Stimulated activated CD8-positive, alpha-beta memory T cell treated with anti-CD3 and anti-CD28 coated beads, Interleukin-7, amount 100 ng/mL, for 1 hour (primary cell): ENCODE measurements at places on chromosomes 2 and 18.

DNA sequence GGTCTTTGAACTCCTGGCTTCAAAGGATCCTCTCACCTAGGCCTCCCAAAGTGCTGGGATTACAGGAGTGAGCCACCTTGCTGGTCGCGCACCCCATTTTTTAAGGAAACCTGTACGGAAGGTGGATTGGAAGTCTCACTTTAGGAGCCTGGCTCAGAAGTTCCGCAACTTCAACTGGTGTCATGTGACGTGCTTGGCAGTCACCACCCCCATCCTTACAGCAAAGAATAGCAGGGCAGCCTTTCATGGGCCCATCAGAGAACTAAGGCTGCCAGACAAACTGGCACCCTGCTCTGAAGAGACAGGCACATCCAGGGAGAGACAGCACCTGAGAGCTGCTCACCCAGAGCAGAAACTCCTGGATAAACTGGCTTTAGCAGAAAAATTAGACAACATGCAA is 3.3 kb upstream of the SLC66A2 start:
- no peak for DNase-seq

- DNase-seq: no peak
These were observed 104.4 kb downstream of the DOCK10 start for GRCh38 chr2:224937887-224938286.

GRCh38 chr2:183070942-183071844 is 7.4 kb upstream of the DUSP19 start:
- no peak for DNase-seq

DNA sequence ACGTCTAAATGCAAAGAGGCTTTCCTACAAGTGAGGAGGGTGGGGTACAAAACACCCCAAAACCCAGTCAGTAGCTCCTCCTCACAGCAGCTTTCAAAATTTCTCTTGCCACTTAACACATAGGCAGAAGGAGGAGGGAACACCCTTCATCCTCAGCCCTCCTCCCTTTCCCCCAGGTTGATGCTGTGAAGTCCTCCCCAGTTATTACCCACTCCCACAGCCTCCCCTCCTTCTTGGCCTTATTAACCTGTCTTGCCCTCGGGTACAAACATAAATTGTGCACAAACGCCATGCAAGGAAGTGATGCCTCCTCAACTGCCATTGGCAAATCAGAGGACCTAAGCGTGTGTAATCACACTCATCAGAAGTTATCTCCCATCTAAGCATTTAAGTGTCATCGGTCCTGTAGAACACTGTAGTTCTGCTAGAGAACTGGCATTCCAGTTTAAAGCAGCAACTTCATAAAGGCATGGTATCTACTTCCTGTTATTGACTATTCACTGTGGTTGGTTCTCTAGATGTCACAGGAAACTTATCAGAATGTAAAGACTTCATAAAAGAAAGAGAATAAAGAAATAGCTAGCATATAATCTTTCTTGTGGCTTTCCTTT is at the start of gene DSC1:
Gene DSC1, minus strand, starts transcription at position 32 of the 611 bp plus-strand sequence. CDS start 262 bp downstream, outside the sequence.
- DNase-seq: no peak

DNA sequence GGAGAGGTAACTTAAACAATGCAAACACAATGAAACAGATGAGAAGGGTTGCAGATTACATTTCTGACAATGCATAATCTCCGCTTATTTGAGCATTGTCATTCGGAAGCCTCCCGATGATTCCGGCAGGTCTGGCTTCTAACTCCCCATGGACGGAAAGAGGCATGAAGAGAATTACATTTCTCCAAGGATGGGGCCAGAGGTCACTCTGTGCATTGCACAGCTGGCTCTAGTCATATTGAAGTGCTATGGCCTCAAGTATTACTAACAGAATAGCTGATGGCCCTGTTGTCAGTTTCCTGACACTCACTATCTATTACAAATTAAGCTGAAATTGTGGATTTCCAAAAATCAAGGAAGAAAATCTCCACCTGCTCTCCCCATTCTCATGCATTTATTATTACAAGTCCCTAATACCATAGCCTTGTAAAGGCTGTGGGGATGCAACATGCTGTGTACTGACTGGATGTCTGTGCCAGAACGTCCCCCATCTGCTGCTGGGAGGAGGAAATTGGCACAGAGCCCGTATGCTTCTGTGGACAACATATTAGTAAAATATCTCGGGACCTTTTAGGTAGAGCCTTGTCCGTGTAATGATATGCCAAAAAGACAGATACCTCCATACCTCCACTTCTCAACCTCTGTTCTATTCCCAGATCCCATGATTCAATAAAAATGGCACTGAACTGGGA is 168.1 kb downstream of the SETBP1 start:
- DNase-seq: no peak

GRCh38 chr2:28054916-28055315 is 164.4 kb downstream of the BABAM2 start:
- DNase-seq: no peak

DNA sequence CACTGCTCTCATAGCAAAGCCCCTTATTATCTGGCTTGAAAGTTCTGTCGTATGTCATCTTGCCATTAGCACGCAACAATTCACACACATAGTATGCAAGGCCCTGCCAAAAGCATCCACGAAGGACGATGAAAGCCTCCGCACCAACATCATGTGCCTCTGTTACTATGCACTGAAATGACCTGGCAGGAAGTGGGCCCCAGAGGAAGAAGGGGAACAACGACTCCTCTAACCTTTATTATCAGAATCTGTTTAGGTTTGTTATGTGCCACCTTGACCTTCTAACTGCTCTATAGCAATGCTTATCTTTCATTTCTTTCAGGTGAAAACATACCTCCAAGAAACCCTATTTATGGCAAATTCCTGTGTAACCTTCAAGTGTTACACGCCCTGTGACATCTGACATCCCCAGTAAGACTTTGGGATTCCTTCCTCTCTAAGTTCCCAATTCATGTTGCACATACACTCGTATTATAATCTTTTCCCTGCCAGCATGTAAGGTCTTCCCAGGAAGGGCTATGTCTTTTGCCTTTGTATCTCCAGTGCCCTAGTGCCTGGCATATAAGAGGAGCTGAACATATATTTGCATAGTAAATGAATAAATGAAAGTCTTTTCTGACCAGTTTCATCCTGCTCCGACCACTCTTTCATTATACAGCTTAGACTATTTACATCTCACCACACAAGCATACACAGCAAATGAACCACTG is 7.0 kb upstream of the NDUFV2 start:
- no peak for DNase-seq

- no peak for DNase-seq
These were observed 143.4 kb downstream of the ADCYAP1 start for GRCh38 chr18:1048032-1048431.

DNA sequence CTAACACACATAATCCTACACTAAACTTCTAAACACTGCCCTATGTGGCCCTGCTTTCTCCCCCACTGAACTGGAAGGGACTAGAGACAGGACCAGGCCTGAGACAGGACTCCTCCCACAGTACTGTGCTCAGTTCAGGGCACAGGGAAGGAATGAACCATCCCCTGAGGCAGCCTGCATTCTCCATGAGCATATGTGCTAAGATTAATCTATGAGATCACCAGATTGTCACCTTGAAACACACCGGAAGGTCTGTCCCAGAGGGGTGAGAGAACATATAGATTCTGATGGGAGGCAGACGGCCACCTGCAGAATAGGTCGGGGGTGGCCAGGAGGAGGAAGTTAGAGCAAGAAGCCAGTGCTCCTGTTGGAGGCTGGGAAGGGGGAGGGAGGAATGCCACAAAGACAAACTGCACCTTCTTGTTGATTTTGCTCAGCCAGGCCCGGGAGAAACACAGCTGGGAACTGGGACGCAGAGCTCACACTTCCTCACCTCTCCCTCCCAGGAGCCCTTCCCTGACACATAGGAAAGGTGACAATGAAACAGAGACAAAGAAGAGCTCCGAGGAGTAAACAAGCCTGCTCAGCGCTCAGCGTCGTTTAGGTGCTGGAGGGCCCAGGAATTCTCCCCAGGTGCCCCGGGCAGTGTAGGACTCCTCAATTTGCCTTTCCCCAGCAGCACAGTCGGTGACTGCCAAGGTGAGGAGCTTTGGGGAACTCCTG is 52.1 kb downstream of the ZBTB7C start:
- no peak for DNase-seq

- DNase-seq: no peak
These were observed 45.4 kb downstream of the RASGRP3 start for GRCh38 chr2:33521791-33522281.

DNA sequence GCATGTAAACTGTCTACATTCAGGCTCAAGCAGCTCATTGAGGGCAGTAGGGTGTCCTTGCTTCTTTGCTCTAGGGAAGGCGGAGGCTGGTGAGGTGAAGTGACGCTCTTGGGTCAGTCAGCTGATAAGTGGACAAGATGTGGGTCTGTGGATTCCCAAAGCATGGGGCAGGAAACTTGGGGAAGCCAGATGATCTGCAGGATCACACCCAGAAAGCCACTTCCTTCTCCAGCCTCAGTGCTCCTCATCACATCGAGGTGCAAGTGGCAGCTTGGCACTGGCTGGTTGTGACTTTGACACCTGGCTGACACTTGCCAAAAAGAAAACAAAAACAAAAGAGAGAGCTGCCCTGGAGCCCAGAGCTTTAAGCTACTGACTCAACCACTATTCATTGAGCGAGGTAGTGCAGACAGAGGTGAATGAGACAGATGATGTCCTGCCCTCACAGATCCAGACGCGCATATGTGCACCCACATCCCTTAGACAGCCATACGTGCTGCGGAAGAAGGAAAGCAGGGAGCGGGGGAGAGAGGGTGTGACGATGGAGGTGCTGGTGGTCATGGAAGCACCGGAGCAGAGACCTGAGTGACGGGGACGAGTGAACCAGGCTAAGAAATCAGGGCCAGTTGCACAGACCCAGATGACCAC is 3.1 kb upstream of the CIB4 start:
- DNase-seq: no peak

- no peak for DNase-seq
These were observed 678.3 kb upstream of the ID2 start for GRCh38 chr2:8003462-8004075.

- no peak for DNase-seq
These were observed 82.6 kb downstream of the DNMT3A start for GRCh38 chr2:25258847-25259736.

DNA sequence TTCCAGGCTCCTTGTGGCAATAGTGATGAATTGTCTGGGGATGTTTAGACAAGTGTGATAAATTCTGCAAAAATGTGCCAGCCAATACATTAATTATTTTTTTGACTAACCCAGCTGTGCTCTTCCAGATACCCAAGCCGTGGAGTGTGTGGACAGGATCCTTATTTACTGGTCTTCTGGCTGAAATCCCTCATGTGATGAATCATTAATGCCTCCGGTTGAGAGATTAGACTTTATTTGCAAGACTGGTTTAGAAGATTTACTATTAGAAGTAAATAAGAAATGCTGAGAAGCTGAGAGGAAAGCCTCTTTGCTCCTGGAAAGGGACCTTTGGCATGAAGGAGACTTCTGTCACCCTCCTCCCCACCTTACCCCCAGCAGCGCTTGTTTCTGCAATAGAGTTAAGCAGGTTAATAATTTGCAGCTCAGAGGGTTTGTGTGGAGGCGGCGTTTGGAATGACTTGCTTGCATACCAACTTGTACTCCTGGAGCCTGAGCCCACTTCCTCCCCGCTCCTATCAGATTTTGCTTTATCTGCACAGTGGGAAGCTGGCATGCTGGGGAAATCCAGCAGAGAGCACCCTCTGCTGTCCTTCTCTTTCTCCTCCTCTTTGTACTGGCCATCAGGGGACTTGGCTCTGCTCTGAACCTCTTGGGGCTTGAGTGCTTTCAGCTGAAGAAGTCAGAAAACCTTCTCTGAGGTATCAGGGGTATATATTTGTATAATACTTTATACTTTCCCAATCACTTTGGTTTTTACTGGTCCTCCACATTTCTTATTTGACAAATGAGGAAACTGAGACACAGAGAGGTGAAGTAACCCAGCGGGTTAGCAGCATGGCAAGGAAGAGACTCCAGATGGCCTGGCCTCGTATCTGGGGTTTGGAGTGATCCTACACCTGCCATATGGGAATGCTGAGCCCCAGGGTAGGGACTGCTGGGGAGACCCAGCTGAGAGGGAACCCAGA is 16.3 kb downstream of the SLC3A1 start:
- DNase-seq: no peak

- no peak for DNase-seq
These were observed 21.5 kb downstream of the MEIS1 start for GRCh38 chr2:66456183-66457041.

DNA sequence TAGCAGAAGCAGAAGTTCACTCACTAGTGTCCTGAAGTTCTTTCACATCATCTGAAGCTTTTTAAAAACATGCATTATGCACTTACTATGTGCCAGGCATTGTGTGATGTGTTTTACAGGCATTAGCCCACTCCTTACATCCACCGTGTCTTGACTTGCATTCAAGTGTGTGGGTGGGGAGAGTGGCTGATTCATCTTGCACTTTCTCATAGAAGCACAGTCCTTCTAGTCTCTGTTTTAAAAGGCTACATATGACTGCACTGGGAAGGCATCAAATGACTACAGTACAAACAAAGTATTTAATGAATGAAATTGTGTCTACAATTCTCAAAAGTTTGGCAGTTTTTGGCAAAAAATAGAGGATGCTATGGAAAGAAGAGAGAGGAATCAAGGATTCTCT is 21.6 kb upstream of the DSC3 start:
- no peak for DNase-seq

DNA sequence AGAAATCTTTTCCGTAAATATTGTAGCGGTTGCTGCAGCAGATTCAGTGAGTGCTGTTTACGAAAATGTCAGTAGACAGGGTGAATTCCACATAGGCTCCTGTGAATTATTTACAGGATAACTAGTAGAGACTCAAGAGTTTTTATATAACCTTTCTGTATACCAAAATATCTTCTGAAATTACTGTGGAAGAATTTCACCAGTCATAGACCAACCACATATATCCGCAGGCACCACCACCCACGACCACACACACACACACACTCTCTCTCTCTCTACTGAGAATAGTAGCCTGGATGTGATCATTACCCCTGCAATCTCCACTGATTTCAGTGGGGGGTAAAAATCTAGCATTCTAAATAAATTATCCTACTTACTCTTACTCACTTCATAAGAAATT is 341.8 kb downstream of the RBM43 start:
- no peak for DNase-seq

DNA sequence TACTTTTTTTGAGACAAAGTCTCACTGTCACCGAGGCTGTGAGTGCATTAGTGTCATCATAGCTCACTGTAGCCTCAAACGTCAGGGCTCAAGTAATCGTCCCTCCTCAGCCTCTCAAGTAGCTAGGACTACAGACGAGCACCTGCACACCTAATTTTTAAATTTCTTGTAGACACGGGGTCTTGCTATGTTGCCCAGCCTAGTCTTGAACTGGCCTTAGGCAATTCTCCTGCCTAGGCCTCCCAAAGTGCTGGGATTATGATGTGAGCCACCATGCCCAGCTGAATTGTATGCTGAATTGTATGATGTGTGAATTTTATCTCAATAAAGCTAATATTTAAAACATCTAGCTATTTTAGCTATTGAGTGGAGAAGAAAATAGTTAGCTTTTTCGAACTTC is 18.9 kb downstream of the CAB39 start:
- DNase-seq: no peak
